Activated CD8-positive, alpha-beta memory T cell treated with anti-CD3 and anti-CD28 coated beads, Interleukin-2, amount 10 ng/mL, durations not matched to agents 7 days and 5 days (primary cell): ENCODE measurements at places on chromosomes 7 and 10. TPM values are rescaled to one million over a fixed set of nuclear protein-coding genes. Genes with fewer than 3 reads are reported as not detected.

RP9 gene
- total RNA-seq = 11.5 TPM

SUN1 gene
- 46.3 TPM for total RNA-seq

DNA sequence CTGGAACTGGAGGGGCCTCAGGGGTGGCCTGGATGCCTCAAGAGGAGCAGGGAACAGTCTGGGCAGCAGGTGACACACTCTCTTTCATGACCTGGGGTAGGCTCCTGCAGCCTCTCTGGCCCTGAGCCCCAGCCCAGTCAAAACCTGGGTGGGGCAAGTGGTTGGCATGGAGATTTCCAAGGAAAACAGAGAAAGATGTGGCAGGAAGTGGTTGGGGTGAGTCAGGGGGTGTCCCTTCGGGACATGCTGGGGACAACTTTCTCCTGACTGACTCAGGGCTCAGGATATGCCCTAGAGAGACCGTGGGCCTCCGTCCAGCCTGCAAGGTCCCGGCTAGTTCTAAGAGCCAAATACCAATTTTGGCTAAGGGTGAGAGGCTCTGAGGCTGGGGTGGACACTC lies 2.9 kb downstream of the AQP1 start:
- no peaks in the 10 kb centered on the region for H3K36me3 ChIP-seq
- no peaks in the 10 kb centered on the region for H3K27me3 ChIP-seq
- H3K27ac ChIP-seq = peak overlapping the region; percentile 32
- H3K4me1 ChIP-seq = no peaks in the 10 kb centered on the region
- DNase-seq = no peak
- H3K4me3 ChIP-seq = no peak overlapping the region

DNA sequence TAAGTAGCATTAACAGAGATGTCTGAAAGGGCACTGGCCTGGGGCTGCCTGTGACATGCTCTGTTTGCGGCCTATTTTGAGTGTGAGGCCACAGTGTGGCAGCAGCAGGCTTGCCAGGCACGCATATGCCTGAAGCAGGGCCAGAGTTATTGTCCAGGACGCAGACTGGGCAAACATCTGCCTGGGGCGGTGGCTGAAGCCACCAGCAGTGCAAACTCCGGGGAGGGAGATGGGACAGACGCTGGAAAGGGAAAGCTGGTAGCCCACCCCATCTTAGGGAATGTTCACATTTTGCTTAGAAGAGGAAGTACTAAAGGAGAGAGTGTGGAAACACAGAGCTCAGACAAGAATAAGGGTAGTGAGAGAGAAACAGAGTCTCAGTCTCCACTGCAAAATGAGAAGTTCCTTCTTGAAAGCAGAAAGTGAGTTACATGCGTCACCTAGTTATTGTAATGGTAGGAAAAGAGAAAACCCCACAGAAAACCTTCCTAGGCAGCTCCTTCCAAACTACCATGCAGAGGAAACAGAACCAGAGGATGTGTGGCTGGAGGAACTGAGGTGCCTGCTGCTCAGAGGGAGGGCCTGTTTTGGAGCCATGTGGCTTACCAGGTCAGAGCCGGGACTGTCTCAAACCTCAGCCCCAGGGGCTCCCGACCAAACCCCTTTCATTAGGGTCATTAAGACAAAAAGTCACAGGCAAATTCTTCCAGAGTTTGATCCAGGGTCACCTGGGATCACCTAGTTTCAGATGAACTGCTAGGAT lies 14.5 kb downstream of the AKR1B1 start:
- H3K4me3 ChIP-seq = no peak overlapping the region
- H3K27ac ChIP-seq = no peak overlapping the region
- H3K36me3 ChIP-seq = peaks cover 28% of the 10 kb centered on the region
- DNase-seq = peak; percentile 19

GRCh38 chr10:62402508-62402907 lies 28.3 kb downstream of the ZNF365 start:
- H3K27ac ChIP-seq = no peak overlapping the region
- H3K27me3 ChIP-seq = peaks cover 11% of the 10 kb centered on the region
- H3K4me3 ChIP-seq = no peak overlapping the region
- no peaks in the 10 kb centered on the region for H3K4me1 ChIP-seq
- H3K36me3 ChIP-seq = peaks cover 2% of the 10 kb centered on the region
- DNase-seq = no peak

DNA sequence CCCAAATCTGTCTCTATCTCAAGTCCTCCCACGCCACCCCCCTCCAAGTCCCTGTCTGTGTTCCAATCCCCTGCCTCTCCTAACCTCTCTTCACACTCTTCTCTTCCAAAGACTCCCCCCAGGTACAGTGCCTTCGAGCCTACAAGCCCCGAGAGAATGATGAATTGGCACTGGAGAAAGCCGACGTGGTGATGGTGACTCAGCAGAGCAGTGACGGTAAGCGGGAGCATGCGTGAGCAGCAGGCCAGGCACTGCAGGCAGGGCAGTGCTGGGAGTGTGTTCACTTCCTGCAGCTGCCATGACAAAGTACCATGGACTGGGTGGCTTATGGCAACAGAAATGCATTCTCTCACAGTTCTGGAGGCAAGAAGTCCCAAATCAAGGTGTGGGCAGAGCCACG lies 23.4 kb downstream of the ARHGEF5 start:
- DNase-seq = peak; percentile 31
- no peaks in the 10 kb centered on the region for H3K4me1 ChIP-seq

GRCh38 chr10:80659289-80659688 lies 121.6 kb downstream of the SH2D4B start:
- H3K36me3 ChIP-seq = no peaks in the 10 kb centered on the region
- no peak overlapping the region for H3K27ac ChIP-seq
- no peak overlapping the region for H3K4me3 ChIP-seq
- peaks cover 3% of the 10 kb centered on the region for H3K4me1 ChIP-seq
- peaks cover 5% of the 10 kb centered on the region for H3K27me3 ChIP-seq

DNA sequence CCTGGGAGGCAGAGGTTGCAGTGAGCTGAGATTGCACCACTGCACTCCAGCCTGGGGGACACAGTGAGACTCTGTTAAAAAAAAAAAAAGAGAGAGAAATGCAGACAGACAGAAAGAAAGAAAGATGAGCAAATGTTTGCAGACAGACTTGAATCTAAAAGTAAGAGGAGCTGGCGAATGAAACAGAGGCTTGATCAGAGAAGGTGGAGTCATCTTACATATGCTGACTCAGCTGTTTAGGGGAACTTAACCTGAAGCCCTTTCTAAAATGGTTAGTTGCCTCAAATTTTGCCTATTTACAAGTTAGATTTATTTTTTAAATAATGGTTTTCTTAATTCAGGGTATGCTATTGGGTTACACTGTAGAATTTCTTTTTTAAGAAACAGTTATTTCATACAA lies 5.4 kb downstream of the FAM171A1 start:
- H3K27ac ChIP-seq = no peak overlapping the region
- no peak overlapping the region for H3K4me3 ChIP-seq
- H3K36me3 ChIP-seq = no peaks in the 10 kb centered on the region

GRCh38 chr10:89471110-89471809 lies 56.9 kb downstream of the IFIT5 start:
- H3K4me3 ChIP-seq = no peak overlapping the region
- H3K36me3 ChIP-seq = no peaks in the 10 kb centered on the region
- H3K27ac ChIP-seq = no peak overlapping the region
- no peak for DNase-seq

DNA sequence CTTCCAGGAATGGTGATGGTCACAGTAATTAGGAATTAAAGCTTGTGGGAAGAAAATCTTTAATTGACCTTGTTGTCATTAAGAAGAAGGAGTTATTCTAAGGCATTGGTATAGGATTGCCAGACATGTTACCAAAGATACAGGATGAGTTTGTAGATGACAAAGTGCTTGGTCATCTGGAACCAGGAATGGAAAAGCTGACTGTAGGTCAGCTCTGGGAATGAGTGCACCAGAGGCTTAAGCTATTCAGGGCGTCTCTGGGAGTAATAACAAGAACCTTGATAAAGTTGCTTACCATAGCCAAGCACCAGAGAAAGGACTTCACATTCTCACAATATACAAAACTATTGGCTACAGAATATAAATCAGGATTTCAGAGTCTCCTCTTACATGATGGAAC lies 89.0 kb downstream of the PHTF2 start:
- no peak for DNase-seq
- H3K4me1 ChIP-seq = peaks cover 4% of the 10 kb centered on the region
- no peaks in the 10 kb centered on the region for H3K27me3 ChIP-seq
- H3K36me3 ChIP-seq = peaks cover 7% of the 10 kb centered on the region

DNA sequence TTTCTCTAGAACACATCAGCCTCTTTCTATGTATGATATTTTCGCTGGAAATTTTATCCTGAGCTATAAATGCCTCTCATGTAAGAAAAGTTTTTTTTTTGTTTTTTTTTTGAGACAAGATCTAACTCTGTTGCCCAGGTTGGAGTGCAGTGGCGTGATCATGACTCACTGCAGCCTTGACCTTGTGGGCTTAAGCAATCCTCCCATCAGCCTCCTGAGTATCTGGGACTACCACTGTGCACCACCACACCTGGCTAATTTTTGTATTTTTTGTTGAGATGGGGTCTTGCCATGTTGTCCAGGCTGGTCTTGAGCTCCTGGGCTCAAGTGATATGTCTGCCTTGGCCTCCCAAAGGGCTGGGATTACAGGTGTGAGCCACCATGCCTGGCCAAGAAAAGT lies 80.4 kb downstream of the ADK start:
- H3K27me3 ChIP-seq = no peaks in the 10 kb centered on the region
- no peak overlapping the region for H3K27ac ChIP-seq
- H3K36me3 ChIP-seq = peaks cover 6% of the 10 kb centered on the region
- H3K4me1 ChIP-seq = peaks cover 14% of the 10 kb centered on the region

DNA sequence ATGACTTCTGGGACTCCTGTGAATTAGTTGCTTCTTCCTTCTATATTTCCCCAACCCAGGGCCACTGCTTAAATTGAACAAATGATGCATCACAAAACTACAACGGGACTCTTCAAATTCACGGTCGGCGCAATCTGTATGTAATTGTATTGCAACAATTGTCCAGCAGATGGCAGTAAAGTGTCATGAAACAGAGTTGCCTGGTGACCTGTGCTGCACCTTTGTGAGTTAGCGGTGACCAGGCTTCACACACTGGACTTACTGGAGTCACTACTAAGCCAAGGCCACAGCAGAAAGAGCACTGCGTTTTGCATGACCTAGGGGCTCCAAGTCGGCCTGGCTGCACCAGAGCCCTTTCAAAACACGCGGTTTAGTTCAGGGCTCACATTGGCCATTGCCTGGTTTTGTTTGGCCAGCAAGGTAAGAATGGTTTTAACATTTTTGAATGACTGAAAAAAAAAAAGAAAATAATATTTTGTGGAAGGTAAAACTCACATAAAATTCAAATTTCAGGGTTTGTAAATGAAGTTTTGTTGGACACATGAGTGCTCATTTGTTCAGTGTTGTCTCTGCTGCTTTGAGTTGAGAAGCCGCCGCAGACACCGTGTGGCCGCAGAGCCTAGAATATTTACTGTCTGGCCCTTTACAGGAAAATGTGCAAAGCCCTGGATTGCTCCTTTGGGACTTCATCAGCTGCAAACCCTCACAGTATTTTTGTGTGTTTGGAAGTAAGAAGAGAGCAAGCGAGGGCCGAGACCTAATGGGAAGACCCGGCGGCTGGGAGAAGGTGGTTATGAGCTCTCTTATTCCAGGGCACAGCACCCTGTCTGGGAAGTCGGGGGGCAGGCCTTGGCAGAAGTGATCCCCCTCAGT lies 23.2 kb upstream of the ZNF32 start:
- H3K27ac ChIP-seq = no peak overlapping the region
- H3K4me1 ChIP-seq = no peaks in the 10 kb centered on the region
- no peak overlapping the region for H3K4me3 ChIP-seq
- no peaks in the 10 kb centered on the region for H3K36me3 ChIP-seq
- H3K27me3 ChIP-seq = peaks cover 36% of the 10 kb centered on the region
- peak; percentile 56 for DNase-seq

GRCh38 chr7:75985518-75986146 lies 8.8 kb downstream of the TMEM120A start:
- no peak overlapping the region for H3K4me3 ChIP-seq
- DNase-seq = no peak
- H3K36me3 ChIP-seq = peaks cover 2% of the 10 kb centered on the region
- no peaks in the 10 kb centered on the region for H3K27me3 ChIP-seq
- no peak overlapping the region for H3K27ac ChIP-seq

DNA sequence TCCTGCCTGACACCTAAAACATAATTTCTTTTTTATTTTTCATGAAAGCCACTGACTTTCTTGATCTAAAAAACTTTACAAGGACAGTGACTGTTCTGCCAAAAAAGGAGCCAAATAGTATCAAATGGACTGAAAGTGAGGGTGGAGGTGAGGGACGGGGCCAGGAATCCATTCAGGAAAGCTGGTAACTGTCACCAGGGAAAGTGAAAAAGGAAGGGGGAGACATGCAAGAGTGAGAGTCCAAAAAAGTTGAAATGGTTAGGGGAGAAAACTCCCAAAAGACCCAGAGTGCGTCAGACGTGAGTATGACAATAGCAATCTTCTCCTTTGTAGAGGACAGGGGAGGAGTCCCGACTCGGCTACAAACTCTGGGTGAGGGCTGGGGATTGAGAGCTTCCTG lies 2.9 kb upstream of the PRAP1 start:
- no peaks in the 10 kb centered on the region for H3K36me3 ChIP-seq
- peaks cover 6% of the 10 kb centered on the region for H3K4me1 ChIP-seq
- no peak overlapping the region for H3K4me3 ChIP-seq

DNA sequence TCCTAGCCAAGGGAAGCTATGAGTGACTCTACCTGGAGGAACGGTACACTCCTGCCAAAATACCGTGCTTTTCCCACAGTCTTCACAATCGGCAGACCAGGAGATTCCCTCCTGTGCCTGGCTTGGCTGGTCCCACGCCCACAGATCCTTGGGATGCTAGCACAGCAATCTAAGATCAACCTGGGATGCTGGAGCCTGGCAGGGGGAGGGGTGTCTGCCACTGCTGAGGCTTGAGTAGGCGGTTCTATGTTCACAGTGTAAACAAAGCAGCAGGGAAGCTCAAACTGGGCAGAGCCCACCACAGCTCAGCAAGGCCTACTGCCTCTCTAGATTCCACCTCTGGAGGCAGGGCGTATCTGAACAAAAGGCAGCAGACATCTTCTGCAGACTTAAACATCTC lies 295.3 kb downstream of the ELMO1 start:
- no peaks in the 10 kb centered on the region for H3K4me1 ChIP-seq
- peaks cover 39% of the 10 kb centered on the region for H3K36me3 ChIP-seq
- H3K27me3 ChIP-seq = no peaks in the 10 kb centered on the region
- DNase-seq = no peak
- H3K27ac ChIP-seq = no peak overlapping the region

DNA sequence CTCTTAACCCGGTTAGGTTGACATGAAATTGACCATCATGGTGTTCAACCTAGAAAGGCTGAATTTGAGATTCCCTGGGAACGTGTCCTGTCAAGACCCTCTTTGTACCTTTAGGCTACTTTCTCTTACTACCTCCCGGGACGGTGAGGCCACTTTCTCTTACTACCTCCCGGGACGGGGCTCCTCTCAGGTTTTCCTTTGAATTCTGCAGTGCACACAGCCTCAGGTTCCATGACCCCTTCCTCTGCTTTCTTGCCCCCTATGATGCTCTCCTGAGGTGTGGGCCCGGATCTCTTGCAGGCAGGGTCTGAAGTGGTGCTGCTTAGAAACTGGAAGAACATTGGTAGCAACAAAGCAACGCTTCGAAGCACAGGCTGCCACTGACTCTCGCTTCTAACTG lies 155.3 kb downstream of the CAMK1D start:
- H3K4me3 ChIP-seq = no peak overlapping the region

GRCh38 chr10:5511885-5512280 lies 12.5 kb upstream of the CALML5 start:
- peaks cover 34% of the 10 kb centered on the region for H3K27me3 ChIP-seq
- no peak overlapping the region for H3K4me3 ChIP-seq
- peaks cover 2% of the 10 kb centered on the region for H3K4me1 ChIP-seq
- no peak for DNase-seq
- H3K36me3 ChIP-seq = no peaks in the 10 kb centered on the region
